Activated naive CD4-positive, alpha-beta T cell (primary cell): ENCODE measurements at places on chromosomes 16 and 17.

DNA sequence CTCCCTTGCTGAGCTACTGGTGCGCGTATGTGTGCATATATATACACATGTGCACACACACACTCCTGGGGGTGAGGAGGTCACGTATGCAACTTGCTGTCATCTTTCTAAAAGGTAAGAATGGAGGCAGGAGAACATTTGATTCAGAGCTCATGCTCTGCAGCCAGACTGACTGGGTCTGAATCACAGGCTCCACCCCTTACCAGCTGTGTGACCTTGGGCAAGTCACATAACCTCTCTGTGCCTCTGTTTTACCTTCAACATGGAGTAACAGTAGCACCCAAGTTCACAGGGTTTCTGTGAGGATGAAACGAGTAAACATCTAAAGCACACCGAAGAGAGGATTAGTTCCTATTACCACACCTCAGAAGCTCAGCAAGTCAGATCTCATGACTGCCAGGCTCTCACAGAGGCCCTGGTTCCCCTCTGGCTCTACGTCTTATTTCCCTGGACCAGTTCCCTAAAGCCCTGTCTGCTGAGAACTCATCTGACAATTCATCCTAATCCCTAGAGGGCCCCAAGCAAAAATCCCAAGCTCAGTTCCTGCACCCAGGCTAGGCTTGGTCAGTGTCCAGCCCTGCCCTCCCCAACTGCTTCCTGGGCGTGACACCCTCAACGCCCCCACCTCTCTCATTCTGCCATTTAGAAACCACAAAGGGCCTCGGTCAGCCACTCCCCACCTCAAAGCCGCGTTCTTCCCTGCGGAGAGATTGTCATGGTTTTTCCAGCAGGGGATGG lies 28.7 kb downstream of the ABR start:
- no peak for DNase-seq

DNA sequence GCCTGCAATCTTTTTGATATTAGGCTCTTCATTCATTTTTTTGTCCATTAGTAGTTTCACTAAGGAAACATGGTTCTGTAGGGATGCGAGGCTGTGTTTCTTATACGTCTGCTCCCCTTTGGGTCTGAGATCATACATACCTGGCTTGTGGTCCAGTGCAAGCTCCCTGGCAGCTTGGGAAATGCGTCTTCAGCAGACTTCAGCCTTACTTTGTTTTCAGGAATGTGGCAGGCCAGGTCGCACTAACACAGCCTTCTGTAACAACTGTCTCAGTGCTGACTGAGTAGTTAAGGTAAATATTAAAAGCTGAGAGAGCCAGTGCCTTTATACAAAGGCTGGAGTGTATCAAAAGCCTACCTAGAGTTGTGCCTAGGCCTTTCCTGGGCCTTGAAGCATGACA lies 970.5 kb upstream of the EEF2KMT start:
- no peak for DNase-seq

DNA sequence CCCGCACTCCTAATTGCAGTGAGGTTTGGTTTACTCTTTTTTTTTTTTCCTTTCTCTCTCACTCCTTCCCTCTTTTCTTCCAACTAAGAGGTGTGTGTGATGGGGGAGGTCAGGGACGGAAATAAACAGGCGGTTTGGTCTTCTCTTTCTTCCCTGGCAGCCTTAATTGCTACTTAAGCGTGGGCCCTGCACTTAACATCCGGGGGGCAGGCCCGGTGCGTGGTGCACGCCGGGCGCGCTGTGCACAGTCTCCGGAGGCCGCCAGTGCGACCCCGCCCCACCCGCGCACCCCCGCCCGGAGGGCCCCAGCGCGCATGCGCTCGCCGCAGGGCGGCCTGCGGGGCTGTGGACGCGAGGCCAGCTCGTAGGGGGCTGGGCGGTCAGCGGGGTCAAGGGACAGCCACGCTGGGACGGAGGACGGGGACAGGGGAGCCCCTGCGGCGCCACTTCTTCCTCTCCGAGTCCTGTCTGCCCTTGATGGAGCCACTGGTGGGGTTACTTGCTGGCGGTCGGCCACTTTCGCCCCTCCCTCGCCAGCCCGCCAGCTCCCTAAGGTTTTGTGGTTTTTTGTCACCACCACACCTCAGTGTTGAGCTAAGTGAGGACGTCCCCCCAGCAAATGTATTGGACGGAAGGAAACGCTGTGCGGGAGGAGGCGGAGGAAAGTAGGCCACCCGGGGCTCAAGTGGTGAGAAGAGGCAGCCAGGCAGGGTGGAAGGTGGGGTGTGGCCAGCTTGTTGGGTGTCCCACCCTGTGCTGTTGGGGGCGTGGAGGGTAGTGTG lies 120.9 kb downstream of the MRM1 start:
- DNase-seq, result peak; percentile 53

- DNase-seq, result no peak
Observed at GRCh38 chr17:74743755-74744154, 4.7 kb upstream of the NHERF1 start.

- no peak for DNase-seq
Observed at GRCh38 chr16:71387045-71387871, 28.7 kb downstream of the CALB2 start.

DNA sequence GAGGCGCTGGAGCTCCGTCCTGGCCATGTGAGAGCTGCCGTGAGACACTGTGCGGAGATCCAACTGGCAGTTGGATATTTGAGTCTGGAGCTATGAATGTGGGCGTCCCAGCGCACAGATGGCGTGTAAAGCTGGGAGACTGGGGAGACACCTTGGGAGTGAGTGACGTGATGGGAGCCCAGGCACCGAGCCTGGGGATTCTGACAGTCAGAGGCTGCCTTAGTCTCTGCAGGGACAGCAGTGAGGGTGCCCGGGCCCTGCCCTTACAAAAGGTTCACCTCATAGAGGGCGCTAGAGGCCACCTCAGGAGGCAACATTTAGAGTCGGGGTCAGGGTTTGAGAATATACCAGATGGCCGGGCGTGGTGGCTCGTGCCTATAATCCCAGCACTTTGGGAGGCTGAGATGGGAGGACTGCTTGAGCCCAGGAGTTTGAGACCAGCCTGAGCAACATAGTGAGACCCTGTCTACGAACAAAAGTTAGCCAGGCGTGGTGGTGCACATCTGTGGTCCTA lies 194.1 kb upstream of the GSE1 start:
- DNase-seq, result no peak

- DNase-seq, result no peak
Observed at GRCh38 chr17:80791758-80792284, 199.8 kb upstream of the CHMP6 start.
